ENCODE measurements at places on chromosomes 1 and 21.

GRCh38 chr1:100717218-100717617 lies 2.3 kb upstream of the VCAM1 start:
- no peak for DNase-seq

DNA sequence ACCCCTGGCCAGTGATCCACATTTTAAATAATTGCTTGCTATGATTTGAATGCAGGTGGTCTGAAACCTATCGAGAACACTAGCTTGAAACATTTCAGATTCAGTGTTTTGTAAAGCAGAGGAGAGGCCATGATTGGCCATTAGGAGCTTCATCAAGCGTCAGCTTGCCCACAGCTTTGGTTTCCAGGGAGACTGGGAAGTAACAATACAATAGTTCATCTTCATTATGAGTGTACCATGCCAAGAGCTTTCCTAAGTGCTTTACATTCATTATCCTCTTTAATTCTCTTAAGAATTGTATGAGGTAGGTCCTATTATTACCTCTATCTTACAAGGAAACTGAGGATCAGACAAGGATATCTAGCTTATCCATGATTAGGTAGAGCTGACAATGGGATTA lies 27.7 kb upstream of the ATP5PO start:
- no peak for DNase-seq

DNA sequence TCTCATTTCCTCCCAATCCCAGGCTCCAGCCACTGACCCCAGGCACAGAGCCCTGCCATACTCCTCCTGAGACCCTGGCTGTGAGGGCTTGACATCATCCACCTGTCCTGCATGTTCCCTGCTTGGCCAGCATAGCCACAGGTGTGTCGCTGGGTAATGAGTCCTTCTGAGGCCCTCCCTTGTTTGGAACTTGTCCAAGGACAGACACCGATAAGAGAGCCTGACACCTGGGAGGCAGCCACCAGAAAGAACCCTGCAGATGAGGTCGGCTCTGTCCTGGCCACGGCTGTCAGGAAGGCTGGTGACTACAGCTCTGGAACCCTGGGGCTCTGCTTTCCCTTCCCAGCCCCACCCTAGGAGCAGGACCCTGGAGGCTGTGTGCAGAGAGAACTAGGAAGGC lies 34.6 kb downstream of the TMEM63A start:
- DNase-seq = no peak

DNA sequence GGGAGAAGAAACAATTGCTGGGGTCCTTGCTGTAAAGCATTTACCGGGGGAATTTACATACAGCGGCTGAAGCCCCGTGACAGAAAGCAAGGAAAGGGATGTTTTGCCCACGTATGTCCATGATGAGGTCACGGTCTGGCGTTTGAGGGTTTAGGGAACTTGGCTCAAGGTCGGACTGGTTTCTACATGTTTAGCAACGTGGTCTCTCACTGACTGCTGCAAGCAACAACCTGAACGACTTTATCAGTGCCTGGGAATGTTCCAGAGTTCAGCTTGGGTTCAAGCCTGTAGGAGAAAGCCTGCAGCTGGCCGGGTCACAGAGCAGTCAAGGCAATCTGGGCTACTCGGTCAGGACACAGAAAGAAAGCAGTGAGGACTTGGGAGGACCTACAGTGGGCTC lies 323.3 kb downstream of the AJAP1 start:
- DNase-seq = no peak

- no peak for DNase-seq
Observed at GRCh38 chr1:52032124-52032784, 1.4 kb downstream of the KTI12 start.

GRCh38 chr1:197989058-197989457 lies 71.9 kb downstream of the LHX9 start:
- no peak for DNase-seq

- no peak for DNase-seq
Observed at GRCh38 chr1:180504186-180504585, 1.8 kb upstream of the ACBD6 start.

GRCh38 chr1:184791550-184791900 lies 36.9 kb upstream of the EDEM3 start:
- no peak for DNase-seq
